Astrocyte (in vitro differentiated cells and primary cell): ENCODE measurements at places on chromosomes 5 and 9.

GRCh38 chr9:132163457-132163875, 1.6 kb downstream of the NTNG2 start:
- DNase-seq, result no peak

DNA sequence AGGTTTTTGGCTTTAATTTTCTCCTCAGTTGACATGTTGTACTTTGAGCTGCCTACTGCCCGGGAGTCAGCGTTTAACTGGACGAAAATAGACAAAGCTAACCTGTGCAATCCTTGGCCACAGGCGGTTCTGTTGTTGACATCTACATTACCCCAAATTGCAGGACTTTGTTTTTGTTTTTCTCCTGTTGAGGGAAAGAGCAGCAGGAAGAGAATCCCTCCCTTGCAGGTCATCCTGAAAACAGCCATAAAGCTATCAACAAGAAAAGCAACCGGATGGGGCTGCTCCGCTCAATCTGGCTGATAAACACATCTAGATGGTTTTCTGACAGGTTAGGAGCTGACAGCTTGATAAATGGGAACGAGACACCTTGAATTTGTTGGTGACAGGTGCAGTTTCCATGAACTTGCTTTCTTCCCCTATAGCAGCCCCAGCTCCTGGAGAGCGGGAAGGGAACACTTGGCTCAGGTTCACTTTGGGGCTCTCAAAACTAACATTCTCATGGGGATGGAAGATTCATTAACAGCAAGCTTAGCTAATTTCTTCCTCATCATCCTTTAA, 331.5 kb downstream of the SLIT3 start:
- no peak for DNase-seq

- DNase-seq, result no peak
Observed at GRCh38 chr9:114259798-114260523, 62.9 kb upstream of the ORM1 start.

GRCh38 chr9:134375430-134376385, 49.5 kb downstream of the RXRA start:
- DNase-seq, result peak; percentile 43

GRCh38 chr5:109318455-109319108, 91.2 kb downstream of the PJA2 start:
- no peak for DNase-seq

DNA sequence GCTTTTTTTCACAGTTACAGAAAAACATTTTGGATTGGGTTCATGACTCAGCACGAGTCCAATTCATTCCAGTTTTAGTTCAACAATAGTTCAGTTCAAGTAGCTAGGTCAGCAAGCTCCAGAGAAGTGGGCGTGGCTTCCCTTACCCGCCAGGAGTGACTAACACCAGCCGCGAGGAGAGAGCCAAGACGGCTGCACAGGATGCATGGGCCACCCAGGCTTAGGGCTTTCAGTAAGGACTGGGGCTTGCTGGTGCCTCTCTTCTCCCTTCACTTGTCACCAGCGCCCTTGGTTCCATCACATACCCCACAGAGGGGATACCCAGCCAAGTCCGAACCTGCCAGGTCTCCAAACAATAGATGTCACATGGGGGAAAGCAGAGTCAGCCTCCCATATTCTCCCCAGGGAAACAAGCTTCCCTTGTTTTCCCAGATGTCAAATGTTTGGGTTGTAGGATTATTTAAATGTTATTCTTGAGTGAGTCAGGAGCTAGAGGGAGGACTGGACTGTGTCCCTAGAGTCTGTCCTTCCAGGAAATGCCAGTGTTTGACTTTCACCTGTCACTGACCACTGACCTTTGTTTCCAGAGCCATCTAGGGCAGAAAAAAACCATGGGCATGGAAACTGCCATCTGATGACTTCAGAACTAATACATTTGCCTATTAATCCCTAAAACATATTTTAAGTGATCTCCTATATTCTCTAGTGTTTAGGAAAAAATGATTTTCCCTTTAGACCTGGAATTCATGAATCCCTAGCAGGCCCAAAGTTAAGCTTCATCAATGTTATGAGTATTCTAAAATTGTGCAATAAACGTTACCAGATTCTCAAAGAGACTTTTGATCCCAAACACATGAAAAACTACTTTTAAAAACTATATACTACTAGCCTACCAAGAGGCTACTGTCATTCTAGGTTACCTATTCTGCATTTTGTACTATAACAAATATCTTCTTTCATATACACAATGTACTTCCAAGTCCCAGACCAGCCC, 51.9 kb downstream of the NIPAL4 start:
- peak; percentile 97 for DNase-seq

DNA sequence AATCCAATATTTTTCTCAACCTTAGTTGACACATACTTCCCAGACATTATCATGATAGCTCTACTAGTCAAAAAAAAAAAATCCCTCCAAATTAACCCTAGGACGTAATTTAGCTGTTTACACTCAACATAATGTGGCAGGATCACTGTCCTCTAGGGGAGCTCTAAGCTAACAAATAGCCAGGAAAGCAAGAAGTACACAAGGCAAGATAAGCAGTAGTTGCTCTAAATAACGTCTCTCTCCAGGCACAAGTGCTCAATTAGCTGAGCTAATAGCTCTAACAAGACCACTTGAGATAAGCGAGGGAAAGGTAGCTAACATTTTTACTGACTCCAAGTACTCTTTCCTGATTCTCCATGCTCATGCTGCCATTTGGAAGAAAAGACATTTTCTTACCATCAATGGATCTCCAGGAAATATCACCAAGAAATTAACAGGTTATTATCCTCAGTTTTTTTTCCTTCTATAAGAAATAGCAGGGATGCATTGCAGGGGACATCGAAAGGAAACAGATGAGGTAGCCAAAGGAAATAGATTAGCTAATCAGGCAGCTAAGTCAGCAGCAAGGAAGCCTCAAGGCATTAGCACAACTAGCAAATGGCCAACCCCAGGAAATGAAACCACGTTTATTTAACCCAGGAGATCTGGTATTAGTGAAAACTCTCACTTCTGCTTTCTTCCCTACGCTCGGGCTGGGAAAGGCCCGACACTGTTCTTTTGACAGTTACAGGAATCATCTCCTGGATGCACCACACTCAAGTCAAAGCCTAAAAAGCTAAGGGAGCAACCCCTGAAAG, 614.1 kb downstream of the PTPRD start:
- no peak for DNase-seq

DNA sequence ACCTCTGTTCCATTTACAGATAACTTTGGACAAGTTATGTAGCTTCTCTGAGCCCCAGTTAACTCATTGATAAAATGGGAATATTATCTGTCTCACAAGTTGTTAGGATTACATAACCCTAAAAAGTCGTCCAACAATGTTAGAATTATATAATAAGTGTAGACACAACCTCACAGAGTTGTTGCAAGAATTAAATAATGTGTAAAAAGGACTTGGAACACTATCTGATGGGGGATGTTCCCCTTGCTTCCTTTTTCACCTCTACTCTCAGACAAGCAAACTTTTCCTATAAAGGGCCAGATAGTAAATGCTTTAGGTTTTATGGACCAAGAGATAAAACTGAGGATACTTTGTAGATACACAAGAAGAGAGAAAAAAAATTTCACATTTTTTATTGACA, 193.5 kb downstream of the GAPVD1 start:
- DNase-seq, result no peak

GRCh38 chr9:119917175-119917574, 547.9 kb upstream of the BRINP1 start:
- DNase-seq, result no peak

GRCh38 chr9:101536938-101537337, 3.3 kb downstream of the RNF20 start:
- DNase-seq, result peak; percentile 10

DNA sequence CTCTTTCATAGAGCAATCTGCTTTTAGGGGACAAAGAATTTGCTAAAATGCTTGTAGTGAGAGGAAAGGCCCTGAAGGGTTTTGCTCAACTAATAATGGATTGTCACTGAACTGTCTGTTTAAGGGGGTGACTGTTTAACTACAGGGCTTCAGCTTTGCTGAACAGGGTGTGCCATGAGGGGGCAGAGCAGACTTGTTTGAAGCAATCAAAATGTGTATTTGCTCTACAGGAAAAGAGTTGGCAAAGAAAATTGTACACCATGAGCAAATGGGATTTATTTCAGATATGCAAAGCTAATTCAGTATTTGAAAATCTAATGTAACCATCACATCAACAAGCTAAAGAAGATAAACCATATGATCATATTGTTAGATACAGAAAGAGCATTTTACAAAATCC, 154.3 kb downstream of the GABRG2 start:
- no peak for DNase-seq

DNA sequence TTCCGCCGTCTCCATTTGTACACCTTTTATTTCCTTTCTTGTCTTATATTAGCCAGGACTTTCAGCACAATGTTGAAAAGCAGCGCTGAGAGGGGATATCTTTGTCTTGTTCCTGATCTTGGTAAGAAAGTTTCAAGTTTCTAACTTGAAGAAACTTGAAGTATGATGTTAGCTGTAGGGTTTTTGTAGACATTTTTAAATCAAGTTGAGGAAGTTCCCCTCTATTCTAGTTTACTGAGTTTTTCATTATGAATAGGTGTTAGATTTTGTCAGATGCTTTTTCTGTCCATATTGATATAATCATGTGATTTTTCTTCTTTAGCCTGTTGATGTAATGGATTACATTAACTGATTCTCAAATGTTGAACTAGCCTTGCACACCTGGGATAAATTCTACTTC, 425.7 kb downstream of the PIK3R1 start:
- no peak for DNase-seq

DNA sequence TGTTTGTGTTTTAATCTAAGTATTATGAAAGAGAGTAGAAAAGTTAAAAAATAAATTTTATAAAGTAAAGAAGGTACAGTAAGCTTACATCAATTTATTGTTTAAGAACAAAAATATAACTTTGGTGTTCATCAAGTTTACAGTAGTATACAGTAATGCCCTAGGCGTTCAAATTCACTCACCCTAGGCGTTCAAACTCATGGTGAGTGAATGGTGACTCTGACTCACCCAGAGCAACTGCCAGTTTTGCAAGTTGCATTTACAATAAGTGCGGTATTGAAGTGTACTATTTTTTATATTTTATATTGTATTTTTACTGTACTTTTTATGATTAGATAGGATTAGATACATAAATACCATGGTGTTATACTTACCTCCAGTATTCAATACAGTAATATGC, 421.3 kb downstream of the CDH12 start:
- no peak for DNase-seq

GRCh38 chr5:62460578-62460983, 48.0 kb downstream of the IPO11 start:
- DNase-seq, result peak; percentile 37

DNA sequence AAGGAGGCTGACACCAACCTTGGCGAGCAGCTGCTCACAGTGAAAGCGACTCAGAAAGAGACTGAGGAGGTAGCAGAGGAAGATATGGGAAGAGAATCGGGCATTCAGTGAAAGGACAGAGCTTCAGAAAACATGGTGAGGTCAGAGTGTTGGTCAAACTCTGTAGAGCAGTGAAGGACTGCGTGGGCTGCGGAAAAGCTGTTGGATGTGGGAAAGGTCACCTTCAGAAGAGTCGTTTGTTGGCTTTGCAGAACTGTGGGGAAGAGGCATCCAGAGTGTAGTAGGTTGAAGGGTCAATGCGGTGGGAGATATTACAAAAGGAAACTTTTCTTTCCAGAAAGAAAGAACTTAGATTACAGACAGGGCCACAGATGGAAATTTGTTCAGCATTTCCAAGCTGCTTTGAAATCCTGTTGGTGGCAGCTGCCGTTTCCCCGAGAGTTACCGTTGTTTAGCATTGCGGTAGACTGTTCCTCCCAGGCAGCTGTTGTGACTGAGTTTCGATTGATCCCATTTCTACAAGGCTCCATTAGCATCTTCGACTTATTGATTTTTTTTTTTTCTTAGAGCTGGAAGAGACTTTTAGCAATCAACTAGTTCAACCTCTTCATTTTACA, 58.3 kb upstream of the AFAP1L1 start:
- no peak for DNase-seq

- DNase-seq, result no peak
Observed at GRCh38 chr5:153099328-153099727, 391.1 kb upstream of the GRIA1 start.

DNA sequence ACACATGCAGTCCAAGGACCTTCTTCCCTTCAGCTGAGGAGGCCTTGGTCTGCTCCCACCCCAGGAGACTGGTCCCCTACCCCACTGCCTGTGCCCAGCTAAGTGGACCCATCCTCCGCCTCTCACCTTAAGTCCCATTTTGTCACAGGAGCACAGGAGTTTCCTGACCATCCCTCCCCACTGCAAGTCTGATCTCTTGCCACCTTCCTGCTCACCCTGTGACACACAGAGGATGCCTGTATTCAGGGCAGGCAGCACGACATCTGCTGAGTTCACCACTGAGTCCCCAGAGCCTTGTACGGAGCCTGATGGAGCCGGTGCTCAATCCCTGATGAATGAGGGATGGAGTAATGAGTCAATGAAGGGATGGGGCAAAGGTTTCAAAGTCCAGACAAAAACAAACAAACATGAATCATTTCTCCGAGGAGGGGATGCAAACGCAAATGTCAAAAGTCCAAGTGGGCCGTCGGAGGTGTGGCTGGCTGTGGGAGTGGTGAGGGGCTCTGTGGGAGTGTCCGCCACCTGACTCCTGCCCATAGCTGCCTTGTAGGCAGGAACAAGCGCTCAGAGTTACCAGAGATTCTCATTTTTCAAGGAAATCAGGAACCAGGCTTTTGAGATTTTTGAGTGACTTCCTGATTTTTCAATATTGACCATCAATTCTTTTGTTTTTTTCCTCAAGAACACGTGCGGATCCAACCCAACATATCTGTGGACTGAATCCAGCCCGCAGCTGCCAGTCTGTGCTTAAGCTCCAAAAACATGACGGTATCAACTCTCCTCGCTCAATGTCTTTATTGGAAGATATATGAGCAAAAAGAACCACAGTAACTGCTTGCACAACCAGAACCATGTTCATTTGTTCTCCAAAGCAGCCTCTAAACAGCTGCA, 4.4 kb downstream of the RAPGEF1 start:
- no peak for DNase-seq

DNA sequence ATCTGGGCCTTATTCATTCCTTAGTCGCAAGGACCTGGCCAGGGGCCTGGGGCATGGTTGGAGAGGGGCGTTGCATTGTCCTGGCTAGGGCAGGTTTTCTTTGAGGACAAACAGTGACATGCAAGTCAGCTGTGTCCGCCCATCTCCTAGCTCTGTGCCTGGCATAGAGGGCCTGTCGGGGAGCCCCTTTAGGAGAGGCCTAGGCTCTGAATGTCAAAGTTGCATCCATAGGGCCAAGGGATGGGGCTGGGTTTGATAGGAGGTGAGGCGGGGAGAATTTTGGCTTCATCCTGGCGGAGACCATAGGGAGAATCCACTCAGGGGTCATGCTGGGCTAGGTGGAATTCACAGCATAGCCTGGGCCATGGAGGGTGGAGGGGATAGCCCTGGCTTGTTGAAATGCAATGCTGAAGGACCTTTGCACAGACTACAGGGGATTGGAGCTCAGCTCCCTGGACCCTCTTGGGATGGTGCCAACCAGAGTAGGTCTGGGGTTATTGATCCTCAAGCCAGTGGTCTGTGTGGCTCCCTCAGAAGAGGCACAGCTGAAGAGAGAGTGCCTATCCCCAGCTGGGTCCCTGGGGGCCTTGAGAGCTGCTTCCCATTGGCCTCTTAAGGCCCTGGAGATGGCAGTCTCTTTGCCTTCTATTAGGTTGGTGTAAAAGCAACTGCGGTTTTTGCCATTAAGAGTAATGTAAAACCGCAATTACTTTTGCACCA, 104.0 kb downstream of the RGS3 start:
- DNase-seq, result no peak

- DNase-seq, result no peak
Observed at GRCh38 chr5:126794157-126794828, 17.4 kb downstream of the LMNB1 start.
